NCI-H774 (cell line): ENCODE measurements at places on chromosomes 6 and 20.

DNA sequence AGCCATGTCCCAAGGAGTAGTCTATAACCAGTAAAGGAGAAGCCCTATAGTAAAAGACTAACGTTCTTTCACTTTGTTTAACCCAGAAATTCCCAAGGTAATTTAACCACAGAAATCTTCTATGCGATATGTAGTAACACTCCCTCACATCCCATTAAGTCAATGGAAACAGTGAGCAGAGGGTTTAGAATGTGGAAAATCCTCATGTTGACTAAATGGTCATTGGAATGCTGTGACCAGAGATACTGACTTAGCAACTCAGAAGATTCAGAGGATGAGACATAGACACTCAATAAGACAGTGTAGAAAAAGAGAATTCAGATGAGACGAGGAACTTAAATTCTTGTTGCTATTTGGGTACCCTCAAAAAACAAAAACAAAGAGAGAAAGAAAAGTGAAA, 562.2 kb upstream of the NOX3 start:
- DNase-seq: no peak

DNA sequence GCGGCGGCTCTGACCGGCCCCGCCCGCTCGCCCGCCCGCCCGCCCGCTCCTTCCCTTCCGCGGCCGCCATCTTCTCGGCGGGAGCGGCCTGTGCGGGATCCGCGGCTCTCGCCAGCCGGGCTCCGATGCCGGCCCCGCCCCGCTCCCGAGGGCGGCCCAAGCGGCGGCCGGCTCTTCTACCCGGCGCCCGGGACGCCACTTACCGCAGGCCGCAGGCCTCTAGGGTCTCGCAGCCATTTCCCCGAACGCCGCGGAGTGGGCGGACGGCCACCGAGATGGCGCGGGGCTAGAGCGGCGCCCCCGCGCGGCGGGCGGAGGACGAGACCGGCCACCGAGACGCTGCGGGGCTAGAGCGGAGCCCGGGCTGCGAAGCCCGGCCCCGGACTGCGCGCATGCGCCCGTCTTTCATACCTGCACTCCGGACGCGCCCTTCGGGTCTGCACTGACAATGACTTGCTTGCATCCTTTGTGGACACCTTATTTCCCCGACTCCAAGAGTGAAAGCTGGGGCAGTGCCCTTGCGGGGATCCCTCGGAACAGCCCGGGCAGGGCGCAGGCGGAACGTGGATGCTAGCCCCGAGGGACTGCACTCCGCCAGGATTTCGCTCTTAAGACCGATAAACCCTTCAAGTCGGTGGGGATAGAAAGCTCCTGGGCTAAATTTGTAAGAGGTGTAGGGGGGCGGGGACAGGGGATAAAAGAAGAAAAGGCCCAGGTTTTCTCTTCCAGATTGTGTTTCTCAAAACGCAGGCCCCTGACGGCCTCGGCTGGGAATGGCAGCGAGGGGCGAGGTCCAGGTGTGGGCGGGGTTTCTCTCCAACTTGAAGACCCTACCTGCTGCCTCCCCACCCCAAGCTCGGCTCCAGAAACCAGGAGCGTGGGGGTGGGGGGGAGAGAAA, at the start of gene DIDO1:
Gene DIDO1 (minus strand): TSS at position 277 of the 899 bp plus-strand sequence.
- DNase-seq: peak; percentile 83

DNA sequence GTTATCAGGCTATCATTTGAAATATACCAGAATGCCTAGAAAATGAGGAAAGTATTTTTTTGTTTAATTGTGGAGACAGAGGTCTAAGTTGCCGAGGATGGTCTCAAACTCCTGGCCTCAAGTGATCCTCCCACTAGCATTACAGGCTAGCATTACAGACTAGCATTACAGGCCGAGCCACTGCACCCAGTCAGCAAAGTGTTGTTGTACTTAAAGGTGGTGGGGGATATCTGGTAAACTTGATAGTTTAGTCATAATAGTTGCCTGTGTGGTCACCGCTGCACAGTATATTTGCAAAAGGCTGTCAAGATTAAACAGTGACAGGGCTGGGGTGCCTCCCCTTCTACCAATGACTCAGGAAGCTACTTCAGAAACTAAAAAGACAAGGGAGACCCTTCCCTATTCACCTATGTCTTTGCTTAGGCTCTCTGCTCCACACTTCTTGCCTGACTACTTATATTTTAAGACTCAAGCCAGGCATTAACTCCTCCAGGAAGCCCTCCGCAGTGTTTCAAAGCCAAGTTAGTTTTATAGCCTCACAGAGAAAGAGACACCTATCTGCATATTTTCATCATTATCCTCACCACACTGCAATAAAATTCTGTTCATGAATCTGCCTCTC, 3.1 kb upstream of the AKIRIN2 start:
- DNase-seq: no peak

DNA sequence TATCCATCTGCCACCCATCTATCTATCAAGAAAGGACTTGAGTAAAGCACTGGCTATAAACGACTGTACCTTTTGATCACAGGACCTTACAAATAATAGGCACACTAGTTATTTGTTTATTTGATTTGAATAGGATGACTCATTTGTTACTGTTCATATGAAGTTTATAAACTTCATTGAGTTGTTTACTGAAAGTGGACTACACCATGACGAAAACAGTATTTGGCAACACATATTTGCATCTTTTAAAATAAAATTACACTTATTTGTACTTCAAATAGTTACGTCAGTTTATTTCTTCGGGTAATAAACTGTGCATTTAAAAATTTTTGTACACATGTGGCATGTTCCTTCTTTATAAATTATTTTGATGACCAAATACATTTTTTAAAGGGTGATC, 133.0 kb downstream of the OGFRL1 start:
- no peak for DNase-seq
